H1 (cell line): ENCODE measurements at places on chromosomes 1 and 21.

GRCh38 chr1:21935891-21936365, 1.2 kb downstream of the HSPG2 start:
- no peak for DNase-seq

- no peak for DNase-seq
These were observed 154.5 kb upstream of the ADGRL4 start for GRCh38 chr1:79161077-79161476.

GRCh38 chr21:46118316-46119143, 20.6 kb downstream of the COL6A2 start:
- DNase-seq: no peak

GRCh38 chr1:151145304-151146071, 943 bp downstream of the SEMA6C start:
- peak; percentile 77 for DNase-seq

GRCh38 chr1:177305040-177306018, 134.6 kb downstream of the BRINP2 start:
- no peak for DNase-seq

DNA sequence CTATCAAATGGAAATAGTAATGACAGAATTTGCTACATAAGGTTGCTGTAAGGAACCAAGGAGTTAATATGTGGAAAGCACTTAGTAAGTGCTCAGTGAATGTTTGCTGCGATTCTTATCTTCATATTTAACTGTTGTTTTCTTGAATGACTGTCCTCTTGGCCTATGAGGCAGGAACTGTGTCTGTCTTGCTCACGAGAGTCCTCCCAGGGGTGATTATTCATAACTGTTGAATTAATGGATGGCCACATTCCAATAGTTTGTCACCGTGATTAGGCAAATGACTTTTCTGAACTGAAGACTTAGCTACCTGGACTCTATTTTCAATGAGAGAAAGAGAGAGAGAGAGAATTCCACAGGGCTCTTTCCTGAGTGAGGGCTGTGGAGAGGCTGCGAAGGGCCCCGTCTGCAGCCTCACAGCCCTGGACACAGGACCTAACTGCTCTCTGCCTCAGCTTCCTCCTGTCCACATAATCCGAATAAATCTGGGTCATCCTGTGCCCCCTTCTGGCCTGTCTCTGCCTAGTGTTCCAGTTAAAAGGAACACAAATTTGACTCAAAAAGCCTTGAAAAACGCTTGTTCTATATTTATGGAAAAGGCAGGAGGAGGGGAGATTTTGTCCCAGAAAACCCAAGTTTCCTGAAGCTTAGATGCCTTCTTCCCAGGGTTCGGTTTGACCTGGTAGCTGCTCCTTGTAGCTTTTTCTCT, 8.5 kb downstream of the EDN2 start:
- DNase-seq: no peak

DNA sequence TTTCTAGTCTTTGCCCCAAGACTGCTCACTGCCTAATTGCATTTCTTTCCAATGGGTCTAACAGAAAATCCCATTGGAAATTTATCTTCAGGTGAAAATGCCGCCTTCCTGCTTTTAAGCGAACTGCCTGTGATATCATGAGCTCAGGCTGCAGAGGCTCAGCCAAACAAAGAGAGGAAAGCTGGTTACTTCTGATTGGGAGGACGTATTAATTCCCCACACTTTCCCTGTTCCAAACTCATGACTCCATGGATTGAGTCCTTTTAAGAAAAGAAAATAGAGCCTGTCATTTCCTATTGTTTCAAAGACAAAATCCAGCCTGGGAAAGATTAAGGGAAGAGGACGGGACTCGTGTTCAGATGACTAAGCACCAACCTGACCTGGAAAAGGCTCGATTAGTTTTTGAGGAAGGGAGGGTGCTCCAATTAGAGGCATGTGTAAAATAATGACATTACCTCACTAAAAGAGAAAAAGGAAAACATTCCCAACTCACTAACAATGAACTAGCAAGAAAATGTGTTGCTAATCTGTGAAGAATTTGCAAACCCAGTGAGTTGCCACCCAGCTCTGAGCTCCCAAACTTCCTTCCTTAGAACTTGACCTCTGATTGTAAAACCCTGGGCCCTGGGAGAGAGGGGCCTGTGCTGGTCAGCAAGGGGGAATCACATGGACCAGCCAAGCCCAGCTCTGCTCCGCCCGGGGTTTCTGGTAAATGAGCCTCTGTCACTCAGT, 61.2 kb downstream of the TCP10L start:
- DNase-seq: no peak

- no peak for DNase-seq
These were observed 23.4 kb upstream of the ABCG1 start for GRCh38 chr21:42195378-42196031.

- no peak for DNase-seq
These were observed 214.2 kb upstream of the DMRTA2 start for GRCh38 chr1:50637460-50637859.
